Stimulated activated CD4-positive, alpha-beta T cell treated with anti-CD3 and anti-CD28 coated beads, Interleukin-2, amount 100 ng/mL, for 4 hours (primary cell): ENCODE measurements at places on chromosomes 7 and 10.

GRCh38 chr10:128530301-128530700, 404.1 kb upstream of the MKI67 start:
- DNase-seq: no peak

GRCh38 chr10:45383682-45384330, 9.8 kb downstream of the ALOX5 start:
- DNase-seq: no peak

DNA sequence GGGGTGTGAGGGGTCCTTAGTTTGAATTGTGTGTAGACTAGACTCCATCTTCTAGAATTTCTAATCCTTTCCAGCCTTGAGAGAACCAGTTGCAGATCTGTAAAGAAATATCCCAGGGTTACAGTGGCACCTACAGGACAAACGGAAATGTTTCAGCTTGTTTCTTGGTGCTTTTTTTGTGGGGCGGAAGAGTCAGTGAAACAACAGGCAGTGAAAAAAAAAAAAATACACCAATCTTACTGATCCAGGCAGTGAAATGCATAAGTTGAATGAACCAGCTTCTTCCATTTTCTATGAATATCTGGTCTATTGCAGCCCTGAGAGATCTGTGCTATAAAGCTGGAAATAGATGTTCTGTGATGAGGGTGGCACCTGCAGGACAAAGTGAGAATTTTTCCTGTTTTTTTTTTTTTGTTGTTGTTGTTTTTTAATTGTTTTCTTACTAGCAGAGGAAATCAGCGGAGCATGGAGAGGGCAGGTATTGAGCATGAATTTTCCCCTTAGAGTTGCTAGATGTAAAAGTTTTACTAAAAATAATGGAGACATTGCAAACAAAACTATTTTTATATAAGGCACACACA, 81.9 kb upstream of the DYNC1I1 start:
- DNase-seq: no peak

DNA sequence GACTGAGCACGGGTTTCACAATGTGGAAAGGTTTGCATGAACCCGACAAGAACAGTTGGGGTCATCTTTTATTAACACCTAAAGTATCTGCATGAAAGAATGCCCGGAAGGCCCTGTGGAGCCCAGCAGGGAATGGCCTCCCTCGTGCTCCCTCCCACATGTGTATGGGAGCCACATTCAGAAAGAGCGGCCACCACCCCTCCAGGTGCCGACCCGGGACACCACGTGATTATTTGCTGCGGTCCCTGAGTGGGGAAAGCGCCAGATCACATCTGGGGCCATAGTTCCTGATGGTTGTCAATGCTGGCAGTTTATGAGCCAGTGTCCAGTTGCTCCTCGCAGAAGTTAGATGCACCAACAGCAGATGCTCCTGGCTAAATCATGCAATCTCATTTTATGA, 571.4 kb downstream of the TCERG1L start:
- no peak for DNase-seq

DNA sequence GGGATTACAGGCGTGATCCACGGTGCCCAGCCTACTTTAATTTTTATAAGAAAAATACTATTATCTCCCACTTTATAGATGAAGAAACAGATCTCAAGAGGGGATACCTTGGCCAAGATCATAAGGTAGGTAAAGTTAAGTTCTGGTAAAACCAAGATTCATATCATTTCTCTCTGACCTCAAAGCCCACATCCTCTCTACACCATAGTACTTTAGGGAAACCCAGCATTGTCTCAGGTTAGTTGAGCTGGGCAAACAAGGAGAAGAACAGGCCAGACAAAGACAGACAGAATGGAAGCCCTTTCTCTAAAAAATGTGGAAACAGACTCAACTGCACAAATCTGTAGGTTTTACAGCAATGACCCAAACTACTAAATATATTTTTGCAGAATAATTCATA, 197.7 kb upstream of the FRMD4A start:
- no peak for DNase-seq

- no peak for DNase-seq
Measured at GRCh38 chr7:155513543-155514285, 32.6 kb downstream of the CNPY1 start.

- no peak for DNase-seq
Measured at GRCh38 chr10:46560952-46561351, 4.5 kb upstream of the GPRIN2 start.

- no peak for DNase-seq
Measured at GRCh38 chr7:3301449-3301731, 338 bp downstream of the SDK1 start.

- no peak for DNase-seq
Measured at GRCh38 chr10:103066141-103067098, 126.7 kb downstream of the NT5C2 start.

GRCh38 chr7:10537764-10538163, 435.9 kb upstream of the PHF14 start:
- DNase-seq: no peak

DNA sequence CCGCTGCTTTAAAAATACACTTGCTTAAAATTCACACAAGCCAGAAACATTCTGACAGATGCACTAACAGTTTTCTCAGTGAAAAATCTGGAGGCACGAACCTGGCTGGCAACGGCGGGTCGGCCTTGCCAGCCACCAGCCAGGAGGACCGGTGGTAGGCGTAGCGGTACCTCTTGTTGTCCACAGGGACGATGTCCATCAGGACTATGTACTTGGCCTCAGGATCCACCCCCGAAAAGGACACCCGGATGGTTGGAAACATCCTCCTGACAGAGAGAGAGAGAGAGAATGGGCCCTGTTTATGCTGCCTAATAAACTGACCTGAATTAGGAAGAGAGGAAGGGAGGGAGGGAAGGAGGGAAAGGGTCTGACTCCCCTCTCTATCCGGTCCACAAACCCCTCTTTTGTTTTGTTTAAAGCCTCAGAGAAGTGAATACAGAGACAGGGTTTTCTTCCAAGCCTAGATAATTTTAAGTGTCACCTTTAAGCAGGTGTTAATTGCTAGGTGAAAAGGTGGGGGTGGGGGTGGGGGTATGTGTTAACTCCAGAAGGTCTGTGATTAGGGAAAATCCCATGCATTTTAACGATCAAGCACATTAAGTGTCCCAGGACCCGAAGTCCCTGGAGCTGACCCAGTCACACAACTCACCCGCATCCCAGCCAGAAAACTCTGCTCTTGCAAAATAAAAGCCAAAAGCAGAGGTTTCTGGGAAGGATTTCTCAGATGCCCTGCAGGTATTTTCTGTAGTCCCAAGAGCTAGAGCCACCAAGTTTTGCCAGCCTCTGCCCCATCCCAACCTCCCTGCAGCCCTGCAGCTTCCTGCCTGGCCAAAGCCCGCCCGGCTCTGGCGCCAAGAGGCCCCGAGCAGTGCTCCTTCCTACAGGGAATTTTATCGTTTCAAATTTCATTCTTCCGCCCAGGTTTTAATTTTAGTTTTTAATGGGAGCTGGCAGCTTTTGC, 5.0 kb downstream of the TBX20 start:
- DNase-seq: no peak
